HTR-8/SVneo (cell line): ENCODE measurements at places on chromosomes 2 and 18.

DNA sequence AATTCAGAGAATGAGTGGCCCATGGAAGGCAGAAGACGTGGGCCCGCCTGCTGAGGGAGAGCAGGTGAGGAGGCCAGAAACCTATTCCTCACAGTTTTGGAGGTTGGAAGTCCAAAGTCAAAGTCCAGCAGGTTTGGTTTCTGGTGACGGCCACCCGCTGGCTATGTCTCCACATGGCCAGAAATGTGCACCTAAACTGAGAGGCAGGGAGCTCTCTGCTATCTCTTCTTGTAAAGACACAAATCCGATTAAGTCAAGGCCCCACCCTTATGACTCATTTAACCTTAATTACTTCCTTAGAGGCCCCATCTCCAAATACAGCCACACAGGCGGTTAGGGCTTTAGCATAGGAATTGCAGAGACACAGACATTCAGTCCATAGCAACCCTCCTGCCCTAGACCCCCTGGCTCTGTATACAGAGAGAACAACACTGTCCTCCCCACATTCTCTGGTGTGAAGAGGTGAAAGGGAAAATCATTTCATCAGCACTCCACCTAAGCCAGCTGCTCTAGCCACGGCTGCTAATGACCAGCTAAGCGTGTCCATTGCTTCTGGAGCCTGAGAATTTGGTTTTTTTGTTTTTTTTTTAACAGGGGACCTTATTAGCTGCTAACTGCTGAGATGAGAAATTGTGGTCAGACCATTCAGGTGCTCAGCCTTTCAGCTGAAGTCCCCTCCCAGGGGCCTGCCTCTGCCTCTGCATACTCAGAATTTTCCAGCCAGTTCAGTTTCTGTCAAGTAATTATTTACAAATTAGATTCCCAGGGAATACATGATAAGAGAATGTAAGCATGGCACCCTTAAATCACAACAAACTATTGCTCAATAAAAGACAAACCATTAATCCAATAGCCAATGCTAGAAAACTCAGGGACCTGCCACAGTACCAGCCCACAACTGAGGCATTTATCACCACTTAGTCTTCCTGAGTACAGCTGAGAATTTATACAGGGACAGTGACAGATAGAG, 368.7 kb upstream of the ID2 start:
- DNase-seq: no peak

GRCh38 chr2:166381-166780, 97.5 kb downstream of the SH3YL1 start:
- DNase-seq: no peak

DNA sequence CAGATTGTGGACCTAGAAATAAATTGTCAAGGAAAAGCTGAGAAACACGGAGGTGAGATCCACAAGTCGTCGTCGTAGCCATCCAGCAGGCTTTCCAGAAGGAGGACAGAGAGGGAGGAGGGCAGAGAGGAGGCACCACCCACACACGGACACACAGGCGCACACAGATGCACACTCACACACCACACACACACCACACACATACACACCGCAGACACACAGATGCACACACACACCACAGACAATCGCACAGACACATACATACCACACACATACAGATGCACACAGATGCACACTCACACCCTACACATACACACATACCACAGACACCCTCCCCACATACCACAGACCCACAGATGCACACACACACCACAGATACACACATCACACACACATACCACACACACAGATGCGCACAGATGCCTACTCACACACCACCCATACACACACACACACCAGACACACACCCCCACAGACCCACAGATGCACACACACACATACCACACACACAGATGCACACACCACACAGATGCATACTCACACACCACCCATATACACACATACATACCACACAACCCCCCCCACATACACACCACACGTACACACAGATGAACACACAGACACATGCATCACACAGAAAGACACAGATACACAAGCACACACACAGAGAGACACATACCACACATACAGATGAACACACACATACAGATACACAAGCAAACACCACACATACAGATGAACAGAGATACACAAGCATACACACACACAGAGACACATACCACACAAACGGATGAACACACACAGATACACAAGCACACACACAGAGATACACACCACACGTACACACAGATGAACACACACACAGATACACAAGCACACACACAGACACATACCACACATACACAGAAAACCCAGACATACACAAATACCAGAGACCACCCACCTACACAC, 12.7 kb upstream of the BOK start:
- DNase-seq: no peak

- no peak for DNase-seq
Observed at GRCh38 chr2:62472312-62472711, 33.7 kb downstream of the TMEM17 start.

- no peak for DNase-seq
Observed at GRCh38 chr2:241545106-241545505, 13.4 kb upstream of the BOK start.
